NCI-H1930 (cell line): ENCODE measurements at places on chromosomes 3 and 15.

GRCh38 chr3:15277861-15278500 is 54.4 kb downstream of the SH3BP5 start:
- DNase-seq: no peak

DNA sequence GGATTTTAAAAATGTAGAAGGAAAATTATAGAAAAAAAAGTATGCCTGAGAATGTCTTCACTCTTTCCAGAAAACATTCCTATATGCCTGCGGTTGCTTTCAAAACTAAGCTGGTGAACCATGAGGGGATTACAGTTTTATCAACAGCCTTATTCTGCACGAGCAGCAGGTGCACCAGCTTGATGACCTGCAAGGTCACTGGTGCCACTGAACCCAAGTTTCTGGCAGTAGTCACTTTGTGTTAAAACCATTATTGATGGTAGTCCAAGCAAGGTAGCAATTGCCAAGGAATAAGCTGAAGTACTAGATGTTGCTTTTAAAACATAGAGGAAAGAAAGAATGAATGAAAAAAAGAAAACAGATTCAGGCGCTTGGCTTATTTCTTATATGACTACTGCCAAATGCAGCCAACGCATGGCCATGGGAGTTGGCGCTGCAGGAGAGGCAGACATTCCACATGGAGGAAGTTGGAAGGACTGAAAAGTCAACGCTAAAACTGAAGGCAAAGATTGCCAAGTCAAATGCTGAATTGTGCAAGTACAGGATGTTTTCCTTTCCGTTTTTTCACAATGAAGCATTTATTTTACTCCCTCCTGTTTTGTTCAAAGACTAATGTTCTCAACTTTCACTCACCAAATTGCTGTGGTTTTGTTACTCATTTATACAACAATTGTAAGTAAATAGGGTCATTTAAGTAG is 601.4 kb downstream of the CADM2 start:
- no peak for DNase-seq

GRCh38 chr3:32313723-32314473 is 75.4 kb downstream of the CMTM8 start:
- DNase-seq: no peak

GRCh38 chr15:39018966-39019365 is 454.4 kb upstream of the RASGRP1 start:
- no peak for DNase-seq

- DNase-seq: no peak
Measured at GRCh38 chr15:32786906-32787305, 69.1 kb downstream of the GREM1 start.

- no peak for DNase-seq
Measured at GRCh38 chr3:191105418-191105817, 93.6 kb upstream of the OSTN start.

- DNase-seq: no peak
Measured at GRCh38 chr3:134342259-134342658, 32.0 kb downstream of the AMOTL2 start.

GRCh38 chr3:60759439-60759838 is 491.8 kb downstream of the FHIT start:
- DNase-seq: no peak

DNA sequence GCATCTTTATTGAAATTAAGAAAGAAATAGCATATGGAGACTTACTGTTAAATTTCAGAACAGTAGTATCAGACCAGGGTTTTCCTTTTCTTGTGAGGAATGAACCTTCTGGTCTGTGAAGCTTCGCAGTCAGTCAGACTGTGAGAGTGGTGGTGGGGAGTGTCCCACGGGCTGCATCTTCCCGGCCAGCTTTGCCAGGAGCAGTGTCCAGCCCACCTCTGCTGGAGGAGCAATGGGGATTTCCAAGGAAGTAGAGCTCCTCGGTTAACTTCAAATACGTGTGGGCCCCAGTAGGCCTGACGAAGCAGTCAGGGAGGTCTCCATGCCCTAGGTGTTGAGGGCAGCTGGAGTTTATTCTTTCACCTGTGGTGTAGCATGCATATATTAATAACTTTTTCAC is 40.9 kb upstream of the FBXL22 start:
- no peak for DNase-seq

DNA sequence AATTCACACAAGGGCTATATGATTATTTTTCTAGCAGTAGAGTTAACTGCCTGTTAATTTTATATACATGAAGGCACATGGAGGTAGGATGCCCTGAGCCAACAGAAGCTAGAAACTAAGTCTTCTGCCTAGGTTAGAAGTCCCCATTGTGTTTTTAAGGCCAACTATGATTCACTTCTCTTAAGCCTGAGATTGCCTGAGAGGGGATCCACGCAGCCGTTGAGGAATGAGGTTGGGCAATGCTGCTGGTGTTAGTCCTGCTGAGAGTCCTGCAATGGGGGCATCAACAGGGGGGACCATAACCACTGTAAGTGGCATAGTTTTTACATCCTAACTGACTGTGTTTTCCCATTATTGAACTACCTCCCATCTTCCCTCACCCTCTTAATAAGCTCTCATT is 60.1 kb upstream of the PFN2 start:
- DNase-seq: no peak

DNA sequence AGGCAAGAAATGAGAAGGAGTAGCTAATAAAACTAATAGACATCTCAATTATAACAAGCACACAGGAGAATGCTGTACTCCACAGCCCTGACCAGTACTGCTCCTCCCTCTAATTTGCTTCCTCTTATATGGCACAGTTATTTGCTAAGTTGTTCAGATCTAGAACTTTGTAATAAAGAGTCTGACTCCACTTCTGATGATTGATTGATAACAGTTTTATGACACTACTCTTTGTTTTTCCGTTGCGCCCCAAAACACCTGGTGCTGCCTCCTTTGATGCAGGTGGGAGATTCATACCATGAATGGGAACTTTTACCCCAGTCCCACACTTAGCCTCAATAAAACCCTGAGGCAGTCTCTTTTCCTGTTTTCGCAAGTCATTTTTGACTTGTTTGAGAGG is 777.7 kb downstream of the GBE1 start:
- no peak for DNase-seq

- no peak for DNase-seq
Measured at GRCh38 chr15:37083610-37084009, 16.7 kb downstream of the MEIS2 start.

DNA sequence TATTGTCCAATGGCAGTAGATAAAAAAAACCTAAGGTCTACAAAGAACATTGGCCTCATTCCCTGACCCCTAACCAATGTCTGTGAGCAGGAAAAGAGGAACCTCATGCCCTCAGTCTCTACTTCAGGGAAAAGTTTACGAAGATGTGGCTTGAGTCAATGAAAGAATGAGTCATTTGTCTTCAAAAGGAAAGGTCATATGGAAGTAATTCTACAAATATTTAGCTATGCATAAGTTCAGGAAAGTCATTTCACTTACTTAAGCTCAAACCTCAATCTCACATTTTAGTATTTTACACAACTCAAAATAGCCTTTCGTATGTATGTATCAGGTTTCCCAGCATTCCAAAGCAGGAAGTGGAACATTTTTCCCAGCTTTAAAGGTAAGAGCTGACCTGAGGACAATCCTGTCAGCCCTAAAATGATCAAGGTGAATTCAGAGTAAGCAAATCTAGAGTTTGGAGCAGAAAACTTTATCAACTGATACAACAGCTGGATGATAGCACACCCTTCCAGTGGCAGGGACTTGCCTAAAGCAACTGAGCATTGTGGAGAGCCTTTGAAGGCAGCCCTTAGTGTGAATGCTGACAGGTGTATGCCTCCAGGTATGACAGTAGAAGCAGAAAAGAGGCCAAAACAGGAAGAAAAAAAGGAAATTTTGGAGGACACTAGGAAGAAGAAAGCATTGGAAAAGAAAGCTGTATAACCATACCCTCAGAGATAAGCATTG is 53.9 kb upstream of the ACKR4 start:
- no peak for DNase-seq

DNA sequence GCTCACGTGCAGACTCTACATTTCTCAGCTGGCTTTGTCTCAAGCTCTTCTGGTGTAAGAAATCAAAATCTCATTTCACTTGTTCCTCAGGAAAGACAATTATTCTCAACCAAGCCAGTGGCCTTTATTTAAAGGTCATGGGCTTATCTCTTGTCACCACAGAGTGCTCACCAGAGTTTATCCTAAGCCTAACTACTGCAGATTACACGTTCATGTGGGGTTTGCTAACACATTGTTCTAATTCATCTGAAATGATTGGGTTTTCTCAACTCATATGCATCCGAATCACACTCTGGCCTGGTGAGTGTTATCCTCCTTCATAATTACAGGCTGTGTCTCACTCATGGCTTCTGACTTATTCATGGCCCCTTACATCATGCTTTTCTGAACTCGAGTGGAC is 83.3 kb upstream of the TSC22D2 start:
- no peak for DNase-seq

GRCh38 chr3:138187296-138188012 is at the start of gene ARMC8:
Gene ARMC8 (plus strand): TSS chr3:138187301. CDS start chr3:138187555, 254 bp downstream.
- DNase-seq: peak; percentile 70

- DNase-seq: peak; percentile 38
Measured at GRCh38 chr3:141561426-141562034, 74.7 kb downstream of the RASA2 start.

DNA sequence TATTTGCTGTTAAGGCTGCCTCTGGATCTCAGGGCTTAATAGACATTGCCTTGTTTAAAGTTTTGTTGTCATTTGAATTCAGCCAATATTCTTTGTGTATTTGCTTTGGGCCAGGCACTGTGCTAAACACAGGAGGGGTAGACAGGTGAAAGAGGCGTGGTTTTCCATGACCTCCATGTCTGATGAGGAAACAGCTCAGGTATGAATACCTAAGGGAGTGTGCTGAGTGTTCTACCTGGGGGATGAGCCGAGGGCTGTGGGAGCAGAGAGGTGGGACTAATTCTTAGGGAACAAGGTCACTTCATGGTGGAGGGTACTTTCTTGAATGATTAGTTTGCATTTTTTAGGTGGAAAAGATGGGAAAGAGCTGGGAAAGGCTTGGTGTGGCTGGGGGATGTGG is 108.2 kb downstream of the THSD4 start:
- no peak for DNase-seq

DNA sequence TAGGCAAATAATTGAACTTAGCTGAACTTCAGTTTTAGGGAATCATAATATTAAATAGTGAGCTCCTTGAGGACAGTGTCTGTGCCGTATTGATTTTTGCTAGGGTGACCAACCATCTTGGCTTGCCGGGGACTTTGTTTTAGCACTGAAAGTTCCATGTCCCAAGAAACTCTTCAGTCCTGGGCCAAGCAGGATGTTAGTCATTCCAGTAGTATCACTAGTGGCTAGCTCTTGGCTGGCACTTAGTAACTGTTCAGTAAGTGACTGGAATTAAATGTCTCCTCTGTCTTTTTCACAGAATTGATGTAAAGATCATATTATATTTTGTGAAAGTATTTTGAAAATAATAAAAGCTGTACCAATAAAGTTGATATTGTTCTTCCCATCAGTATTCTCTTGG is 42.3 kb downstream of the RSRC1 start:
- DNase-seq: no peak

GRCh38 chr3:177034832-177035475 is 162.3 kb downstream of the TBL1XR1 start:
- DNase-seq: no peak

DNA sequence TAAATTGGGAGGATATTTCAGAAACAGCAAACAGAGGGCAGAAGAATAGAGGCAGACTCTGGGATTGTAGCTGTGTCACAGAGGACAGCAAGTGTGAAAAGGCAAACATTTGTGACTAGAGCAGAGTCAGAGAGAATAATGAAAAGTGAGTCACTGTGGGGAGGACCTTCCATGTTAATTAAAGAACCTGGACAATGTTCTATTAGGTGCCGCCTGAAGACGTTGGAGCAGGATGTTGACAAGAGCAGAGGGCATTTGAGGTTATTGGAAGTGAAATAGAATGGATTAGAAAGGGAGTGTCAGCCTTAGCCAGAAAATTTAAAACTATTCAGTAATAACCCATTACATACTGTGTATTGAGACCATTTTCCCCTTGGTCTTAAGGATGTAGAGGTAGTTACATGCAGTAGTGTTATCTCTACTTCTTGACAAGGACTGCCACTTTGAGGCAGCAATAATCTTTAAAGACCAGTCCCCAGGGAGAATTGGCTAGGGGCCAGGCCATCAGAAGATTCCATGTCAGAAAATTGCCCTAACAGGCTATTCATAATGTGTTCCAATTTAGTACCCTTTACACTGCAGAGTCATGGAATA is 5.8 kb downstream of the ACKR2 start:
- DNase-seq: no peak

GRCh38 chr15:53847745-53848144 is 88.3 kb upstream of the WDR72 start:
- DNase-seq: no peak

DNA sequence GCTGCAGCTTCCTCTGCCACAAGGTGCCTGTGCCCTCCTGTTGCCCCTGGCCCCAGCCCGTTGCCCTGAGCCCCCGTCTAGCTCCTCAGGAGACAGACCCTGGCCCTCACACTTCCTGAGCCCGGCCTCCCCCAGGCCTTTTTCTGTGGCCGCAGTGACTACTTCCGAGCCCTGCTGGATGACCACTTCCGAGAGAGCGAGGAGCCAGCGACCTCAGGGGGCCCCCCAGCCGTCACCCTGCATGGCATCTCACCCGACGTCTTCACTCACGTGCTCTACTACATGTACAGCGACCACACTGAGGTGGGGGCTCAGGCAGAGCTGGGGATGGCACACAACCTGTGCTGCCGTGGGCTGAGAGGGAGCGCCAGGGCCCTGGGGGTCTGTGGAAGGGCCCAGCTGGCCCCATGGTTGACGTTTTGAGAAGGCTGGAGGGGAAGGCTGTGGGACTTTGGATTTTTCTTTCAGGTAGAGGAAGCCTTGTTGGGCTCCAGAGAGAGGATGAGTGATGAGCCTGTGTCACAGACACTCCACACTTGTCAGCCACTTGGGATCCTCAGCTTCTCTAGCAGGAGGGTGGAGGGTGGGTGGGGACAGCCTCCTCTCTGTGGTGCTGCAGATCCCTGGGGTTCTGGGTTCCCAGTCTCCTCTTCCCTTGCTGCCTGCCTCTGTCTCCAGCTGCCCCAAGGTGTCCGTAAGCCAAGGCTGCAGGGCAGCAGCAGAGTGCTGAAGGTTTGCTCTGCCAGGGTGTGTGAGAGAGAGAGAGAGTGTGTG is 5.0 kb downstream of the ABTB1 start:
- DNase-seq: no peak
